ENCODE measurements at places on chromosomes 5 and 9.

- DNase-seq: no peak
Observed at GRCh38 chr9:107261106-107261505, 22.0 kb upstream of the RAD23B start.

GRCh38 chr5:134145779-134146581 lies 30.8 kb downstream of the SKP1 start:
- peak; percentile 23 for DNase-seq

DNA sequence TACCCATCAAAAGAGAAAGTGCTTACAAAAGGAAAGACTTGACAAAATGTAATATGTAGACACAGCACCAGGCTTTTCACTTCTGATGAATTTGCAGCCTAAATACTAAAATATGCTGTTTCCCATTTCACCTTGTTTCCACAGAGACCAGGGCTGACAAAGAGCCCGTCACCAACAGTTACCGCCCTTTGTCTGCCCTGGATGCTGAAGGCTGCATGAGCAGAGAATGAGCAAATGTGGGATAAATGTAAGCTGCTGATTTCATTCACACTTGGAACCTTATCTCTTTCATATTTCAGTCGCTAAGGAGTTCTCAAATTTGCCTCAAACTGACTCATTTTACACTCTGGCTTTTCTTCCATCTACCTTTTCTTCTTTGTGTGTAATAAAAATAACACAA lies 213.9 kb downstream of the TMEM167A start:
- no peak for DNase-seq

DNA sequence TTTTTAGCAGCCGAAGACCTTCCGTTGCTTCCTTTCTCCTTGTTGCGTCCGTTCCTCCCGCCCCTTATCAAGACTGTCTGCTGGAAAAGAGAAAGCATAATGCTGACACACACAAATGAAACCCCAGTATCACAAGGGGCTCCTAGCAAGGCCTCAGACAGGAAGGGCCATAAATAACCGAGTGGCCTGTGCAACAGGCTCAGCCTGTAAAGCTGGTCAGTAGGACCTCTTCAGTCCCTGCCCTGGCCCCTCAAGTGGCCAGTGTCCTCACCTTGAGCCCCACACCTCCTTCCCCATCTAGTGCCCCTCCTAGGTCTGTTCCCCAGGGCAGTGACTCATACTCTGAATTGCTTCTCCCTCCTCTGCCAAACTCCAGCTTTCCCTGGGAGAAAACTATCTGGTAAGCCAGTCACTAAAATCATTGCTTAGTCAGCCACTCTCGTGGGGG lies 174.6 kb upstream of the IL12B start:
- DNase-seq: no peak

GRCh38 chr5:111753884-111754589 lies 3.0 kb downstream of the NREP start:
- DNase-seq: no peak

DNA sequence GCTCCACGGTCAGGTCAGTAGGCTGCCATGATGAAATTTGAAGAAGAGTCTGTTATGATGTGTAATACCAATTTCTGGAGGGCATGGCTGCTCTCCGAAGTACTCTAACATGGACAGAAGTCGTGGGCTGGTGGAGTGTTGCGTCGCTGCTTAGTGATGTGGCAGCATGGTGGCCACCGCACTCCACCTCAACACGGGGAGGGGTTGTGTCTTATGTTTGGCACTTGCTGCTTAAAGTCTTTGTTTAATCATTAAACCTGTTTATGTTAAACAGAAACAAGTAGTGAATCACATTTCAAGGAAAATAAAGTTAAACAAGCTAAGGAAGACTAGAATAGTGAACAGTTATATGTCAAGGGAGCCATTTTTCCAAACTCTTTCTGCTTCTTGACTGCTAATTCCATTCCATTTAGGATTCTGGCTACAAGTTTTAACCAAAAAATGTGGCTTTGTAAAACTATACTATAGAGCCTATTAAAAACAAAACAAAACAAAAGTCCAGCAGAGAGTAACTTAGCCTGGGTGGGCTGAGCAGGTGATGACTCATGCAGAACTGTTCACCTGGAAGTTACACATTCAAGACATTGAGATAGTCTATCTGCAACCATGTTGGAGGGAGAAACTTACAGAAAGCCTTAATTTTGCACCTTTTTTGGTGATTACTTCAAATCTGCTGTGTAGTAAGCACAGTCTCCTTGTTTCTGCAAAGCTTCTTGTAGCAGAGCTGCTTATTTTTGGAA lies 9.5 kb downstream of the HABP4 start:
- no peak for DNase-seq

GRCh38 chr9:2663461-2664173 lies 42.0 kb downstream of the VLDLR start:
- DNase-seq: no peak

DNA sequence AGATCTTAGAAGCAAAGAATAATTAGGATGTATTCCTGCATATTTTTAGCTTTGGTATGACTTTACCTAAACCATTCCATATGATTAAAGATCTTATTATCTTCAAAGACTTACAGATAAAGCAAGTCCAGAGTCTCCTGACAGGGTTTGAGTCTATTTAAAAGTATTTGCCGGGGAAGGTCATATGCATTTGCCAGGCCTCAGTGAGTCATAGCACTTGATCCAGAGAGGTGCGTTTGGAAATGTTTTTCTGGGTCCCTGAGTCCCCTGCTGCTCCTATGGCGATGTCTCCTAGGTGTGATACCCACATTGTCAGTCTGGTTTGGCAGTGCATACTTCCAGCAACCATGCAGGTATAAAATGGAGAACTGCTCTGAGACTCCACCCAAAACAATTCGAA lies 217.0 kb downstream of the FBXL7 start:
- DNase-seq: no peak

DNA sequence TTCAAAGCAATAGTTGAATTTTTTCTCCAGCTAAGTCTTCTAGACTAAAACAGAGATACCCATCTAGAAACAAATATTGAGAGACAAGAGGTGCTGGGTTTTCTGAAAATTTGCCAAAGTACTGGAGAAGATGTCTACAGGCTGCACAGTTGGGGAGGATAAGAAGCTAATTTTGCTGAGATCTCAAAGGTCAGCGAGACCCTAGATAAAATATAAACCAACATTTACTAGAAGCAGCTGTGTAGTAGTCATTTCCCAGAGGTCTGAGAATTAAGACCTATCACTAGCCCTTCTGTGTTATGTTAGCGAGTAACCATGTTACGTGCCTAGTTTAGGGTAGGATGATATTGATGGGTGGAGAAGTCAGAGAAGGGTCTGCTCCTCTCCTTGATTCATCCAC lies 208.5 kb upstream of the TNC start:
- no peak for DNase-seq

DNA sequence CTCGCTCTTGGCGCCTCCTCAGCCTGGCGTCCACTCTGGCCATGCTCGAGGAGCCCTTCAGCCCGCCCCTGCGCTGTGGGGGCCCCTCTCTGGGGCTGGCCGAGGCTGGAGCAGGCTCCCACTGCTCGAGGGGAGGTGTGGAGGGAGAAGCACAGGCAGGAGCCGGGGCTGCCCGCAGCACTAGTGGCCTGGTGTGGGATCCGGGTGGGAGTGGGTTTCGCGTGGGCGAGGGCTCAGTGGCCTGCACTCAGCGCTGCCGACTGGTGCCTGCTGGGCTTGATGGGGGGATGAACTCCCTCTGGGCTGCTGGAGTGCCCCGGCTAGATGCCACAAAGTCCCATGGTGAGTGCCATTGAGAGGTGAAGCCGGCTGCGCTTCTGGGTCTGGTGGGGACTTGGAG lies 4.4 kb upstream of the HSPA4 start:
- DNase-seq: no peak

GRCh38 chr5:66558560-66558959 lies 37.6 kb upstream of the MAST4 start:
- DNase-seq: no peak

- DNase-seq: peak; percentile 96
Observed at GRCh38 chr5:8641786-8642505, 773.0 kb downstream of the MTRR start.

DNA sequence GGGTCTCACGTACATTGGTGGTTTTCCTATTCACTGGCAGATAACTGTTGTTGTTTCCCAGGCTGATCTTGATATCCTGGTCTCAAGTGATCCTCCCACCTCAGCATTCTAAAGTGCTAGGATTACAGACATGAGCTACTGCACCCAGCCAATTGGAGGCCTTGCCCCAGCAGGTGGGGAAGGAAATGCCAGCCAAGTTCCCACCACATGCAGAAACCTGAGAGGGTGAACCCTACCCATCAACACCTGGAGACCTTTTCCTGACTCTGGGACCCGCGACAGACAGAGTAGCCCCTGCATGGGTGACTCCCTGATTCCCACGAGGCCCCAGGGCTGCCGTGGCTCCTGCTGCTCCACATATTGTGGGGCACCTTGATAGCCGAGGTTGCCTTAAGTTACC lies 107.7 kb downstream of the GDA start:
- DNase-seq: no peak

GRCh38 chr9:134455934-134456755 lies 129.9 kb downstream of the RXRA start:
- no peak for DNase-seq

GRCh38 chr5:80921026-80921425 lies 39.1 kb upstream of the RASGRF2 start:
- DNase-seq: no peak

GRCh38 chr9:108347463-108348188 lies 508.2 kb downstream of the ACTL7B start:
- no peak for DNase-seq

- DNase-seq: no peak
Observed at GRCh38 chr9:115914291-115914690, 239.3 kb upstream of the PAPPA start.

GRCh38 chr5:25892211-25892610 lies 1146.2 kb downstream of the CDH9 start:
- DNase-seq: no peak

- no peak for DNase-seq
Observed at GRCh38 chr9:130860458-130861316, 25.6 kb downstream of the ABL1 start.

GRCh38 chr5:175317872-175318271 lies 126.1 kb downstream of the DRD1 start:
- DNase-seq: no peak

DNA sequence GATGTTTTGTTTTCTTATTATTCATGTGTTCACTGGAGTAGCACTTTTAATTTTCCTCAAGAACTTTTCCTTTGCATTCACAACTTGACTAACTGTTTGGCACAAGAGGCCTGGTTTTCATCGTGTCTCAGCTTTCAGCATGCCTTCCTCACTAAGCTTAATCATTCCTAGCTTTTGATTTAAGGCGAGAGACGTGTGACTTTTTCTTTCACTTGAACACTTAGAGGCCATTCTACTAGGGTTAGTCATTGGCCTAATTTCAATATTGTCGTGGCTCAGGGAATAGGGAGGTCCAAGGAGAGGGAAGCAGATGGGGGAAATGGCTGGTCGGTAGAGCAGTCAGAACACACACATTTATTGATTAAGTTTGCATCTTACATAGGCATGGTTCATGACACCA lies 94.0 kb downstream of the ZNF462 start:
- no peak for DNase-seq

GRCh38 chr5:74412066-74412465 lies 228.5 kb downstream of the ENC1 start:
- no peak for DNase-seq

GRCh38 chr5:38780316-38780715 lies 65.5 kb upstream of the OSMR start:
- no peak for DNase-seq

DNA sequence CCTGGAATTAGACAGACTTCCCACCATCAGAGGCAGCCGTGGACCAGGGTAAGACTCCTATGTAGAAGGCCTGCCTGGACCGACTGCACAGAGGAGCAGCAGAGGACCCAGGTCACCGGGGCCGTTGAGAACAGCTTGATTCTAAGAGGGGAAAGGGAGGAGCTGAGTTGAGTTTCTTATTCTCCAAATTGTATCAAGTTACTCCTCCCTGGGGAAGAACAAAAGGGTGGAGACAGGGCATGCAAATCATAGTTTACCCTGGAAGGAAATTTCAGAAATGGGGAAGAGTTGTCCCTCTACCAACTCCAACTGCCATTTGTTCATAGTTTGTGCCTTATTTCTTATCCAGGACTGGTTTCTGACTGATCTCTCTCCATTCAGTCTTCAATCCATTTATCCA lies 20.9 kb upstream of the SLC31A2 start:
- DNase-seq: no peak

DNA sequence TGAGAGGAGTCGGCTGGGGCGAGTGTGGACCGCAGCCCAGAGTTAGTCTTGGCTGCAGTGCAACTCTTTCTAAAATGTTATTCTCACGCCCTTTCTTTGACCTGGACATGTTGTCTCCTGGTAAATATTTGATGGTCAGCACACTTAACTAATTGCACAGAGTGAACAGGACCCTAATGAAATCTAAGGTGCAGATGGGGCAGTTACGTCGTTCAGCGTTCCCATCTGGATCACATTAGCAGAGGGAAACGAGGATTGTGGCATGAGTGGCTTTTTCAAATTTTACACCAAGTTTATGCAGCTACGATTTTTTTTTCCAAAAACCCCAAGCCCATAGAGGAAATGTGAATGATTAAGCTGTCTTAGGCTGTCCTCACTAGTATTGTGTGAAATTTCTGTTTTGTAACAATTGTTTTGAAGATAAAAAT lies 483 bp downstream of the C9orf85 start:
- no peak for DNase-seq

GRCh38 chr5:59212596-59212995 lies 629.7 kb downstream of the RAB3C start:
- DNase-seq: no peak

DNA sequence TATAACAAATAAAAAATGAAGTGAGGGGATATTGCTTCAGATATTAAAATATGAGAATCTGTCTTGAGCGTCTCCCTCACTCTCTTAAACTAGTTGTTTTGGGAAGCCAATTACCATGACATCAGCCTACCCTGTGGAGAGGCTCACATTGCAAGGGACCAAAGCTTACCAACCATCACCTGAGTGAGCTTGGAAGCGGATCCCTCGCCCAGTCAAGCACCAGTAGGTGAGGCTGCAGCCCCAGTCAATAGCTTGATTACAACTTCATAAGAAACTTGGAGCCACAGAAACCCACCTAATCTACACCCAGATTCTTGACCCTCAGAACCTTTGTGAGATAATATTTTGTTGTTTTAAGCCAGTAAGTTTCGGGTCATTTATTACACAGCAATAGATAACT lies 206.2 kb downstream of the CEMIP2 start:
- no peak for DNase-seq

- peak; percentile 86 for DNase-seq
Observed at GRCh38 chr5:139105621-139106071, 92.5 kb downstream of the SIL1 start.

- DNase-seq: no peak
Observed at GRCh38 chr5:80160242-80160641, 95.6 kb downstream of the SERINC5 start.
